Activated B cell treated with CpG ODN at 0.5 μM for 24 hours (primary cell): ENCODE measurements at places on chromosomes 11 and 22. TPM values are rescaled to one million over a fixed set of nuclear protein-coding genes. Genes with fewer than 3 reads are reported as not detected.

The GVQW3 gene
- 2.6 and 3.0 TPM in 2 replicates for total RNA-seq

The MN1 gene
- 0.07 TPM in 1 of 2 replicates, not detected in the other for total RNA-seq

The C22orf31 gene
- total RNA-seq: not detected in 2 replicates

The PNPLA5 gene
- not detected in 2 replicates for total RNA-seq

The ABCG4 gene
- total RNA-seq: not detected in 2 replicates

DNA sequence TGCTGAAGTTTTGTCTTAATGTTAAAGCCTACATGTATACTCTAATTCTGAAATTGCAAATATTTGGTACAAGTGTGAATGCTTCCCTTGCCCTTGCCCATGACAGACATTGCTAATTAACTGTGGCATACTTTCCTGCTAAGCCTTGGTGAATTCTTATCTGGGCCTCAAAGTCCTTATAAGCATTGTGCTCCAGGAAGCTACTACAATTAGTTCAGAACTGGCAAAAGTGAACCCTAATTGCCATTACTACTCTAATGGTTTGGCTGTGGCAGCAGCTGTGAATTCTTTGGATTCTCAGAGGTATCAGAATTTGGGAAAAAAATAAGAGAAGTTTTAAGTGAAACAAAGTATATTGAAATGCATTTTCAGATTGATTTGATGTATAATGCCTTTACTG is 24.3 kb downstream of the EMSY start:
- DNase-seq: no peak
- H3K4me1 ChIP-seq: no peaks in the 10 kb centered on the region
- no peak overlapping the region for H3K27ac ChIP-seq
- H3K36me3 ChIP-seq: peaks cover 73% of the 10 kb centered on the region

GRCh38 chr11:116460156-116460920 is 312.4 kb downstream of the BUD13 start:
- no peaks in the 10 kb centered on the region for H3K36me3 ChIP-seq
- H3K27ac ChIP-seq: no peak overlapping the region
- H3K4me3 ChIP-seq: no peak overlapping the region
- peaks cover 5% of the 10 kb centered on the region for H3K27me3 ChIP-seq
- DNase-seq: no peak

- no peak overlapping the region for H3K27ac ChIP-seq
- H3K36me3 ChIP-seq: no peaks in the 10 kb centered on the region
- H3K4me3 ChIP-seq: no peak overlapping the region
- peaks cover 22% of the 10 kb centered on the region for H3K4me1 ChIP-seq
- no peak for DNase-seq
Observed at GRCh38 chr22:19754701-19755144, 5.9 kb upstream of the TBX1 start.

DNA sequence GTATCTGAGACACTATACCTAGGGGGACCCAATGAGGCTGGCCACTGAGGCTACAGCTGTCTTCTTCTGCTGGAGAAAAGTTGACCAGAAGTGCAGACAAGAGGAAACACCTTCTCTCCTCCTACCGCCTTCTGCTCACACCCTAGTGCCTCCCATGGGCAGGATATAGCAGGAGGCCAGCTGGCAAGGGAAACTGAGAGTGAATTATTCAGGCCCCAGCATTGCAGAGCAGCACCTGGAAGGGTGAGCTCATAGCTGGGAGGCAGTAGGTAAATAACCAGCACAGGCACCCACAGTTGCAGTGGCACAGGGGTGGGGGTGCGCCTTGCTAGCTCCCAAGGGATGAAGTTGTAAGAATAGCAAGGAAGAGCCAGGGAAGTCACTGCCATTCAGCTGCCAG is 267.4 kb upstream of the NCAM1 start:
- H3K36me3 ChIP-seq: no peaks in the 10 kb centered on the region
- H3K27me3 ChIP-seq: no peaks in the 10 kb centered on the region
- no peaks in the 10 kb centered on the region for H3K4me1 ChIP-seq

DNA sequence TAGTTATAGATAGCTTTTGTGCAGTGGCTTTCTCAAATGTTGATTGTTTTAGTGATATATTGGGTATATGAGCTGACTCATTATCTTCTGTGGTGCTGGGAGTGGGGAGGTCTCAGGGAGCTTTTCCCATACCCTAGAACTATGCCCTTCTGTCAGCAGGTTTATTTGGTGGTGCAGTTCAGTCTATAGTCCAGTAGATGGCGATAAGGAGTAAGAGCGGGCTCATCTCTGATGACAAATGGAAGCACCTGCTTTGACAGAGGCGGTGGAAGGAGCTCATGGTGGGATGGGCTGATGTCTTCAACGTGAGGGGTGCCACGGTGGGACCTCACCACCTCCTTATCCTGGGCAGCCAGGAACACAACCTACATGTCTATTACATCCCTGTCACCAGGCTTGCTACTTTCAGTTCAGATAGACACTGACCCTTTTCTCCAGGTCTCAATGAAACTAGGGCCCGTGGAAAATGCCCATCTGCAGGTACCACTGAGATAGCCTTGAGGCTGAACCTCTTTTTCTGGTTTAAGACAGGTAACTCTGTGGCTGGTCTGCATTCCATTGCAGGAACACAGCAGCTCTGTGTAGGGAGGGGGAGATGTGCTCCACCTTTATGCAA is 13.0 kb upstream of the OR6A2 start:
- H3K4me3 ChIP-seq: no peak overlapping the region
- peaks cover 9% of the 10 kb centered on the region for H3K27me3 ChIP-seq
- no peak for DNase-seq
- H3K36me3 ChIP-seq: no peaks in the 10 kb centered on the region
- H3K27ac ChIP-seq: no peak overlapping the region
- peaks cover 4% of the 10 kb centered on the region for H3K4me1 ChIP-seq

DNA sequence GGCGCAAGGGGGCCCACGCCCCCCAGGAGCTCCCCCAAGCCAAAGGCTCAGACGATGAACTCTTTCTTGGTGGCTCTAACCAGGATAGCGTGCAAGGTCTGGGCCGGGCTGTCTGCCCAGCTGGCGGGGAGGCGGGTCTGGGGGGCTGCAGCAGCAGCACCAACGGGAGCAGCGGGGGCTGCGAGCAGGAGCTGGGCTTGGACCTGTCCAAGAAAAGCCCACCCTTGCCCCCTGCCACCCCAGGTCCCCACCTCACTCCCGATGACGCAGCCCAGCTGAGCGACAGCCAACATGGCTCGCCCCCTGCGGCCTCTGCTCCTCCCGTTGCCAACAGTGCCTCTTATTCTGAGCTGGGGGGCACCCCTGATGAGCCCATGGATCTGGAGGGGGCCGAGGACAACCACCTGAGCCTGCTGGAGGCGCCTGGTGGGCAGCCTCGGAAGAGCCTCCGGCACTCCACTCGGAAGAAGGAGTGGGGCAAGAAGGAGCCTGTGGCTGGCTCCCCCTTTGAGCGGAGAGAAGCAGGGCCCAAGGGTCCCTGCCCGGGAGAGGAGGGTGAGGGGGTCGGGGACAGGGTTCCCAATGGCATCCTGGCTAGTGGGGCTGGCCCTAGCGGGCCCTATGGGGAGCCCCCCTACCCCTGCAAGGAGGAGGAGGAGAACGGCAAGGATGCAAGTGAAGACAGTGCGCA is 21.6 kb upstream of the TMEM191C start:
- DNase-seq: no peak
- peaks cover 31% of the 10 kb centered on the region for H3K36me3 ChIP-seq
- no peaks in the 10 kb centered on the region for H3K4me1 ChIP-seq
- no peak overlapping the region for H3K27ac ChIP-seq

DNA sequence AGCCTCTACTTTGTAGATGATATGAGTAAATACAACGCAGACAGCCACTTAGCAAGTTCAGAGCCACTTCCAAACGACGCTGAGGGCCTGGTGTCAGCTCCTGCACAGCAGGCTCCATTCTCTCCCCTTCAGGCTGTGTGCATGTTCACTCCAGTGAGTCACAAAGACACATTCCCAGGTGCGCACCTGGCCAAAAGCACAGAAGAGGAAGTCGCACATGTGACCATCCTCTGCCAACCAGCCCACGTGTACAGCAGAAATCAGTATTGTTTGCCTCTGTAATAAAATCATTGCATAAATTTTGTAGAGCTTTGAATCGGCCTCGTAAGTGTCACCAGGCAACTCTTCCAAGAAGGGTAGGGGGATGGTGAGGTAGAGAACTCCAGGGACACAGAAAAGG is 19.5 kb upstream of the TPH1 start:
- no peak for DNase-seq
- no peaks in the 10 kb centered on the region for H3K27me3 ChIP-seq
- H3K27ac ChIP-seq: no peak overlapping the region
- H3K36me3 ChIP-seq: peaks cover 6% of the 10 kb centered on the region
- H3K4me1 ChIP-seq: no peaks in the 10 kb centered on the region
- H3K4me3 ChIP-seq: no peak overlapping the region

GRCh38 chr11:131999084-131999483 is 628.7 kb downstream of the NTM start:
- no peak overlapping the region for H3K27ac ChIP-seq
- no peak overlapping the region for H3K4me3 ChIP-seq
- DNase-seq: no peak
- H3K27me3 ChIP-seq: no peaks in the 10 kb centered on the region
- no peaks in the 10 kb centered on the region for H3K36me3 ChIP-seq

DNA sequence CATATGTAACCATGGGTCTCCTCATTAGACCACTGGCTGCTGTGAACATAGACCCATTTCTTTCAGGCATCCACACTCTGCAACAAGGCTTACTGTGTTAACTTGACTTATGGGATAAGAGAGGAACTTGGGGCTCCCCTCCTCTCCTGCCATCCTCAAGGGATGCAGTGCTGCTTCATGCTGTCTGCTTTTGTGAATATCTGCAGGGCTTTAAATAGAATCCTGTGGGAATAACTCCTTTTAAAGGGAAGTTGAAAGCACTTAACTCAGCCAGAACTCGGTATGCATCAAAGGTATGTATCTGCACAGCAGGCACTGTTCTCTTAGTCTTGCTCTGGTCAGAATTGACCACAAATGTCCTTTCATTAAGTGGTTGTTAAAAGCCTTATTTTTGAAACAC is 222.5 kb upstream of the KIRREL3 start:
- no peak for DNase-seq
- H3K4me3 ChIP-seq: no peak overlapping the region
- H3K27me3 ChIP-seq: no peaks in the 10 kb centered on the region
- no peak overlapping the region for H3K27ac ChIP-seq

DNA sequence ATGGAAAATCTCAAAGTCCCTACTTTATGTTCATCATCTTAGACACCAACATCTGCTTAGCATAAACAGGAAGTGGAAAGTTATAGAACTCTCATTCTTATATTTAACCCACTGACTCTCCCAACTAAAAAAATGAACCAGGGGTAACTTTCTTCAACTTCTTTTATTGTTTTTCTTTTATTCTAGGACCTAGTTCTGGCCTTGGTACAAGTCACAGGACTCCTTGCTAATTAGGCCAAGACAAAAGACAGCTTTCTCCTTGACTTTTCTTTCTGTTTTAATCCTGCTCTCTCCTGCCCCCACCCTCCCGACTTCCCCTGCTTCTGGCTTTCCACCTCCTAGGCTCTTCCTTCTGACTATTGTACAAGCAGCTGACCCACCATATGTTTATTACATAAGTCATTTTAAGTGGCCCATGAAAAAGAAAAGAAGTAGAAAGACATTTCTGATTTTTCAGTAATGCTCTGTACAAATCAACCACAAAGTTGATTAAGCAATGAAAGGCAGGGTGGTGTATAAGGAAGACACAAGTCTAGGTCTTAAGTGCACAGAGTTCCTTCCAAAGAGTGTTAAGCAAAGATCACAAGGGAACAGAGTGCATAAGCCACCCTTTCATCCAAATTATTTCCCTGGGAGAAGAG is 18.3 kb downstream of the JAML start:
- peaks cover 13% of the 10 kb centered on the region for H3K27me3 ChIP-seq
- no peaks in the 10 kb centered on the region for H3K36me3 ChIP-seq
- no peak overlapping the region for H3K27ac ChIP-seq
- H3K4me3 ChIP-seq: no peak overlapping the region
- DNase-seq: no peak
- peaks cover 10% of the 10 kb centered on the region for H3K4me1 ChIP-seq

DNA sequence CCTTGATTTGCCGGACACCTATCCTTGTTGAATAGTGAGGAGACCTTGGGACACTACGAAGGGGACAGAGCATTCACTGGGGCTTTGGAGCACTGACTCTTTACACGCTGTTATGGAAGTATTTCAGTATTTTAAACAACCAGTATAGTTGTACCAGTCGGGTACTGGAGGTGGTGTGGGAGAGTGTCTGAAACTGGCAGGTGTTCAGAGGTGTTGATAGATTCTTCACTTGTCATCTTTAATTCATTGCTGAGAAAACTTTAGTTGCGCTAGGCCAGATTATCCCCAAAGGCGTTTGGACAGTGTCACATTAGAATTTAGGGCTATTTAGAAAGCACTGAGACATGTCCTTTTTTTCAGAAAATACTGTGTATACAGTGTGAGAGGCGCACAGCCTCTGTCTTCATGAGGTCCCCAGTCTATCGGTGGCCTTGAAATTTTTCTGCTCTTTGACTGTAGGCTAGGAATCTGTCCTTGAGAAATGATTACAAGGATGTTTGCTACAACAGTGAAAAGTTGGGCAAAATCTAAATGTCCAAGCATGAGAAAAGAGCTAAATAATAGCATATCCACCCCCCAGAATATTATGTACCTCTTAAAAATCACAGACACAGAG is 69.7 kb downstream of the TEAD1 start:
- H3K36me3 ChIP-seq: no peaks in the 10 kb centered on the region
- H3K4me3 ChIP-seq: no peak overlapping the region
- no peaks in the 10 kb centered on the region for H3K27me3 ChIP-seq
- no peak overlapping the region for H3K27ac ChIP-seq

DNA sequence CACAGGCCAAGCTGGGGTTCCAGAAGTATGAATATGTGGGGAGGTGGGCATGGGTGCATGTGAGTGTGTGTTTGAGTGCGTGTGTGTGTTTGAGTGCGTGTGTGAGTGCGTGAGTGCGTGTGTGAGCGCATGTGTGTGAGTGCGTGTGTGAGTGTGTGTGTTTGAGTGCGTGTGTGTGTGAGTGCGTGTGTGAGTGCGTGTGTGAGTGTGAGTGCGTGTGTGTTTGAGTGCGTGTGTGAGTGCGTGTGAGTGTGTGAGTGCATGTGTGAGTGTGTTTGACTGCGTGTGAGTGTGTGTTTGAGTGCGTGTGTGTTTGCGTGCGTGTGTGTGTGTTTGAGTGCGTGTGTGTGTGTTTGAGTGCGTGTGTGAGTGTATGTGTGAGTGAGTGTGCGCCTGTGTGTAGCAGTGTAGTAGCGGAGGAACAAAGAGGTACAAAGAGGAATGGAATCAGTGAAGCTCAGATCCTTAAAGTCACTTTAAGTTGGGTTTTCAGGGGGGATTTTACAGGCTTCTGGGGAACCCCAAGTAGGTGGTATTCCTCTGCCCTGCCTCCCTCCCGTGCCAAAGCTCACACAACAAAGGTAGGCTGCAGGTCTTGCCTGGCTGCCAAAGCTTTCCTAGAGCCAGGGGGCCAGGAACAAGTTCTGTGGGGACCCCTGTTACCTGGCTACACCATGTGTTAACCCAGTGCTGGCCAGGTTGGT is 137.1 kb downstream of the KIRREL3 start:
- no peak overlapping the region for H3K27ac ChIP-seq
- no peaks in the 10 kb centered on the region for H3K4me1 ChIP-seq
- no peak for DNase-seq
- no peak overlapping the region for H3K4me3 ChIP-seq
- H3K27me3 ChIP-seq: no peaks in the 10 kb centered on the region
- H3K36me3 ChIP-seq: no peaks in the 10 kb centered on the region

DNA sequence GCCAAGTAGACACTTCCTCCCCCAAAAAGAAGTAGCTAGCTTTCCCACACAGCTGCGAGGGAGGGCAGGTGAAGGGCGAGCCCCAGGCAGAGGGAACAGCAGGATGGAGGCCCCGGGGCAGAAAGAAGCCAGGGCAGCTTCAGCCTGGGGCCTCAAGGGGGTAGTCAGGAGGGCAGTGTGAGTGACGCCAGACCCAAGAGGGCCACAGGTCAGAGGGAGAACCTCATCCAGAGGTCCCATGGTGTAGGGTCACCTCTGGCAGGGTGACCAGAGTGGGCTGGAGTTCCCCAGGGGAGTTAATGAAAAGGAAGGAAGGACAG is 9.2 kb downstream of the PRR5 start:
- H3K27me3 ChIP-seq: no peaks in the 10 kb centered on the region
- peak overlapping the region; percentile 83 for H3K27ac ChIP-seq
- peaks cover 2% of the 10 kb centered on the region for H3K36me3 ChIP-seq
- DNase-seq: no peak
- no peak overlapping the region for H3K4me3 ChIP-seq
